Activated B cell treated with CpG ODN at 0.5 μM for 24 hours (primary cell): ENCODE measurements at places on chromosomes 2 and 18. TPM values are rescaled to one million over a fixed set of nuclear protein-coding genes. Genes with fewer than 3 reads are reported as not detected.

DNA sequence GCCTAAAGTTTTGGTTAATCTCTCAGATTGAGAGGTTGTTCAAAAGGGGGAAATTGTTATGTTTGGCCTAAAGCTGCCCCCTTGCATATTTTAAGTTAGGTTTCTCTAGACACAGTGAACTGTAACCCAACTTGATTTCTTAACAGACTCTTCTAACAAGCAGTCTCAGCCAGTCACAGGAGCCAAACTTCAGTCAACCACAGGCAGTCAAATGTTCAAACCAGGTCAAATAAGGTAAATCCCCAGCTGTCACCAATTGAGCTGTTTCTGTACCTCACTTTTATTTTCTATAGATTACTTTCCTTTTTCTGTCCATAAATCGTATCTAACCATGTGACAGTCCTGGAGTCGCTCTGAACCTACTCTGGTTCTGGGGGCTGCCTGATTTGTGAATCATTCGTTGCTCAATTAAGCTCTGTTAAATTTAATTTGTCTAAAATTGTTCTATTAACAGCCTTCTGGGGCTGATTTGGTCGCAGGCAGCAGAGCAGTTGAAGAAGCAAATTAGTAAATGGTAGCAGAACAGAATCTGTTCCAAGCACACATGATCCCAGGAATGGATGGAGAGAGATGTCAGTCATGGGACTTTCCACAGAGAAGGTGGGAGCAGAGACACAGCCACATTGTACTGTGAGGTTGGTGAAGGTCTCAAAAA is 16.4 kb upstream of the NFU1 start:
- H3K36me3 ChIP-seq, result no peaks in the 10 kb centered on the region
- H3K4me1 ChIP-seq, result peaks cover 3% of the 10 kb centered on the region
- H3K4me3 ChIP-seq, result no peak overlapping the region
- H3K27ac ChIP-seq, result no peak overlapping the region
- DNase-seq, result no peak

GRCh38 chr2:11743846-11744553 is 2.4 kb upstream of the LPIN1 start:
- peak overlapping the region; percentile 82 for H3K27ac ChIP-seq
- H3K4me3 ChIP-seq, result peak overlapping the region; percentile 71
- DNase-seq, result peak; percentile 62
- peaks cover 3% of the 10 kb centered on the region for H3K36me3 ChIP-seq
- peaks cover 54% of the 10 kb centered on the region for H3K4me1 ChIP-seq
- H3K27me3 ChIP-seq, result no peaks in the 10 kb centered on the region

DNA sequence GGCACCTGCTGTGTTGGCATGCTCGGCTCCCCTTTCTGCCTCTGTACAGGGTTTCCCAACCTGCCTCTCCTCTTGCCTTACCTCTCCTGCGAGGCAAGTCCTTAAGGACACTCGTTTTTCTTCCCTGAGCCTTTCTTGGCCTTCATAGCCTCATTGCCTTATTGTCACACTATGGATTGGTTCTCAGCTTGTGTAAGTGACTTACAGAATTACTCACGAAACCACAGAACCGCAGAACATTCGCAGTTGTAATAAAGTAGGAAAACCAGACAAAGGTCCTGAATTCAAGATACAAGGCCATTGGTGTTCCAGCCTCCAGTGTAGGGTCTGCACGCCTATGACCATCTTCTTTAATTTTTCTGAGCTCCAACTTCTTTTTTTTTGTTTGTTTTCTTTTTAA is 317.6 kb upstream of the SMIM21 start:
- no peak overlapping the region for H3K27ac ChIP-seq
- H3K4me3 ChIP-seq, result no peak overlapping the region
- no peak for DNase-seq
- no peaks in the 10 kb centered on the region for H3K27me3 ChIP-seq
- H3K36me3 ChIP-seq, result no peaks in the 10 kb centered on the region
- H3K4me1 ChIP-seq, result no peaks in the 10 kb centered on the region

FOXD4L1 gene
- 0.17 and 0.35 TPM in 2 replicates for total RNA-seq

DIS3L2 gene
- 59.9 and 65.9 TPM in 2 replicates for total RNA-seq

CCDC148 gene
- total RNA-seq, result not detected in 2 replicates
